ENCODE measurements at places on chromosomes 4 and X.

DNA sequence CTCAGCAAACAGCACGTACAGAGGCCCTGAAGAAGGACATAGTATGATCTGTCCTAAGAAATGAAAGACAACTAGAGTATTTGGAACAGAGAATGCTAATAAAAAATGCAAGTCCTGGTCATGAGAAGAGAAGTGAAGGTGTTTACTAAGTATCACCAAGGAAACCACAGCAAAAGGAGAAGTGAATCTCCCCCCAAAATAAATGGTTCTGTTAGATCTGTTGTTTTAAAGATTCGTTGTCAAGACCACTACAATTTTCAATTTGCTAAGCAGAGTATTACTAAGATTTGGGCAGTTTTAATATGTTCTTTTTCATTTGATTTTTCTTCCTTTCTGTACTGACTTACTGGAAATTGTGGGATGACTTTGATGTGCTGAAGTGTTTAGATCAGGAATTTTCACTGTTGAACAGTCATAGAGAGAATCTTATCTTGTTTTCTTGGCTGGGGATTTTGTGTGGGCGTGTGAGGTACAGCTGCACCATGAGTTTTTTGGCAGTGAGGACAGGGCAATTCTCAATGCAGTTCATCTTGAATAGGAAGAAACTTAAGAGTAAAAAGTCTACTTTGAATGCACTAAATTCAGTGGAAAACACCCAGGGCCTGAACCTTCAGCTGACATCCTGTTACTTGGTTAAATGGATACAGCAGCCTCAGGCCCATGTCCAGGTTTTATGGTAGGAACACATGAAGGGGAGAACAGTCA, 132.2 kb downstream of the STIM2 start:
- DNase-seq = peak; percentile 58

DNA sequence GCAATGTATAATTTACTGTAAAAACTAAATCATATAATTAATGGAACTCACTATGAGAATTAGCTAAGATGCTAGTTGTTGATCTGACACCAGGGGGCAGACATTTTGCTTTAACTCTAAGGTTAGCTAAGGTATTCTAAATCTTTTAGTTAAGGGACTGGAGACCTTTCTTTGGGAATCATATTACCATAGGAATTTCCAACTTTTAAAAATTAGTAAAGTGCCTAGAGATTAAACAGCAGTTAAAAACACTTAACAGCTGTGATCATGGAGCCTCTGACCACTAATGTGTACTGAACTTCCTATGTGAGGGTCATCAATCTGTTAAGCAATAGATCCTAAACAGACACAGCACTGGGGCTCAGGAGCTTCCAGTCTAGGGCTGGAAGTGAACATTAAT, 226.6 kb downstream of the NSUN7 start:
- no peak for DNase-seq

GRCh38 chr4:106496061-106496460, 127.5 kb upstream of the GIMD1 start:
- no peak for DNase-seq

GRCh38 chr4:88659055-88659889, 38.4 kb downstream of the NAP1L5 start:
- DNase-seq = no peak

All from non-pigmented ciliary epithelial cell (primary cell).